Stimulated activated CD4-positive, alpha-beta T cell treated with anti-CD3 and anti-CD28 coated beads, Interleukin-12 subunit alpha, Interleukin-12 subunit beta, amount 100 ng/mL, for 4 hours (primary cell): ENCODE measurements at places on chromosomes 11 and 22.

DNA sequence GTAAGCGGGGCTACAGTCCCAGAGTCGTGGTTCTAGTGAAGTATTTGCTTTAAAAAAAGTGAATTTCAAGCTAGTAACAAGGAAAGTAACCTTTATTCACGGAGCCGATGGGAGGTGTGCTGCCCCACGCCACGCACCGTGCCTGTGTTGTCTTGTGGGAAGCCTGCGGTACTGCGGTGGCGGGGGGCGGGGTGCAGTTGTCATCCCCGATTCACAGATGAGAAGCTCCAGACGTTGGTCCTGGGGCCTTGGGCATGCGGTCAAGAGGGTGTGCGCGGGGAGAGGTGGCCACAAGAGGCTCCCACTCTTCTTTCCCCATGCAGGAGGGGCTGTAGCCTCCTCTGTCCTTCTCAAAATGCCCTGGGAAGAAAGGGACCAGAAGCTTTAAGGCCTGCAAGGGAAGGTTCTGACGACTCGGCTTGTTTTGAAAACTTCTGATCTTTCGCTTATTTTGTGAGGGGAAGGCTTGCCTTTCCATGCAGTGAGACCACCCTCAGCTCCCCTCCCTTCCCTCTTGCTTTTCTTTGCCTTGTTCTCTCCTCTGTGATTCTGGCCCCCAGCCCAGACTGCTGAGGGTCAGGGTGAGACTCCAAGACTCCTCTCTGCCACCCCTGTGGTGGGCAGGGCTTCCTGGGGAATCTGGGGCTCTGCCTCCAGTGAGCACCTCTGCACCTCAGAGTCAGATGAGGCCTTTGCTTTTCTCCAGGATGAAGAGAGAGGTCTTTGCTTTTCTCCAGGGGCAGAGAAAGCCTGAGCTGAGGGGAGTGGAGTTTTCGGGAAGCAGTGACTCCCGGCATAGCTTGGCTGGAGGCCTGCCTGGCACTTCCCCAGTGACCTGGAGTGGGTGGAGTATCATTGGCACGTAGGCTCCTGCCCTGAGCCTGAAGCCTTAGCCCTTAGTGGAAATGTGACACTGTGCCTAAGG, 6.2 kb downstream of the GLB1L3 start:
- DNase-seq = no peak

- DNase-seq = no peak
Observed at GRCh38 chr11:40183073-40184064, 1276.1 kb downstream of the LRRC4C start.

DNA sequence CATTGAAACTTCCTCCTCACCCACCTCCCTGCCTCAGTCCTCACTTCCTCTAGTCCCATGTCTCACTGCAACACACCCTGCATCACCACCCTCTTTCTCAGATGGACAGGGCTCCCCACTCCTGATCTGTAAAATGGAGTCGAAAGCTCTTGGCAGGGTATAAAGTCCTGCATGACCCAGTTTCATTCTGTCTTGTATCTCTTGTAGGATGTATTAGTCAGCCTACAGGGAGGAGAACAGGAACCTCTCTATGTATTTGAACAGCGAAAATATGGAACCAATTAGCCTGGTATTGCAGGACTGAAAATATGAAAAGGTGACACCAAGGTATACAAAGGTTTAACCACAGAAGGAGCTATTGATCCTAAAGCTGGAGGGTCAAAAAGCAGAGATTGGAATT, 156.9 kb upstream of the SNX19 start:
- no peak for DNase-seq

DNA sequence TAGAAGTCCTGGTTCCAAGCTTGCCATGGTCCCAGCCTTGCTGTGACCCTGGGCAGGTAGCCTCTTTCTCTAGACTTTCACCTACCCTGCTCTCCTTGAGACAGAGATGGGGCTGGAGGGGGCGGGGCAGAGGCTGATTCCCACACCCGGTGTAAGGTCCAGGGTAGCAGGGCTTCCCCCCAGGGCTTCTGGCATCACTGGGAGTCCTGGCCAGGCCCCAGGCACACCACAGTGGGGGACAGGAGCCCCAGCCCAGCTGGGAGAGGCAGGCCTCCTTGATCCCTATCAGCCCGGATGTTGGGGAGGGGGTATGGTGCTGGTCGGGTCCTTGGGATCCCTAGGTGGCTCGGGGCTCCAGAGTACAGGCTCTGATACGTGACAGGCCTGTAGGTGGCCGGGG, 1.7 kb upstream of the NUDT8 start:
- no peak for DNase-seq

GRCh38 chr22:45639747-45640102, 31.9 kb upstream of the ATXN10 start:
- no peak for DNase-seq

GRCh38 chr11:134614141-134614540, 202.1 kb upstream of the B3GAT1 start:
- DNase-seq = no peak

GRCh38 chr11:61083601-61084147, 18.6 kb upstream of the CD5 start:
- DNase-seq = peak; percentile 51

DNA sequence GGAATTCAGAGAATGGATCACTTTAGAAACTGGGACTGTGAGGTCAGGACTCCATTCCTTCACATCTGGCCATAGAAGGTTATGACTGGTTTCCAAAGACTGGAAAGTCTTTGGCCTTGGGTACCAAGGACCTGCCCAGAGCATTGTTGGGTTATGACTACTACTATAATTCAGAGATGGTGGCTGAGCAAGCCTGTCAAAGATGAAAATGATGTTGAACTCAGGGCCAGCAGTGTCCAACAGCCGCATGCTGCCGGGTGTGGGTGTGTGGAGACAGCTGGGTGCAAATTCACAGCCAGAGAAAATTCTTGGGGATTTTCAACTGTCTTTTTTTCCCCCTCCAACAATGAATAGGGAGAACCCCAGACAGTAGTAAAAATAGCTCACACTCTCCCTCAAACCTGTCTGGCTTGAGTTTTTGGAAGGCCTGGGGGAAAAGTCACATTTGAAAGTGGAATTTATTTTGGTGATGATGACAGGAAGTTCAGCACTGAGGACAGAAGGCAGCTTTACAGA, 166.8 kb upstream of the NCAM1 start:
- DNase-seq = no peak

GRCh38 chr11:121113611-121114010, 12.6 kb downstream of the TECTA start:
- no peak for DNase-seq

- DNase-seq = no peak
Observed at GRCh38 chr11:131370090-131370751, at the start of gene NTM. TSS of gene NTM (plus strand) at chr11:131370615.

DNA sequence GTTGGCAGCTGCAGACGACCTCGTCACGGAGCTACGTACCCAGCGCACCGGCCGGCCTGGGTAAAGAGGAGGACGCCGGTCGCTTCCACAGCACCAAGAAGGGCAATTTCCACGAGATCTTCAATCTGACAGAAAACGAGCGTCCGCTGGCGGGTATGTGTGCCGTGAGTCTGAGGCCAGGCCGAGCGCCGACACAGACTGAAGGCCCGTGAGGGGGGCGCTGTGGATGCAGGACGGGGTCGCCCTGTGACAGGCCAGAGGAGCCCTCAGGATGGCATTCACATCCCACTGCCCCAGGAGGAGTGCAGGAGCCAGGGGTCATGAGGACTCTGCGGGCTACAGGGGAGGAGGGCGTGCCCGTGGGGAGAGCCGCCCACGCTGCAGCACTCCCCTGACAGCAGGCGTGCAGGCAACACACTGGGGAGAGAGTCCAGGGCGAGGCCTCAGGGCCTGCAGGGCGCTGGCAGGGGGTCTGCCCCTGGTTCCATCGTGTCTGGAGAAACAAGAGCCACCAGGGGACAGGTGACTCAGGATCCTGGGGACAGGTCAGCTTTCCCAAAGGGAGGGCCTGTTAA, 53.6 kb downstream of the GRAMD4 start:
- peak; percentile 40 for DNase-seq
